Activated naive CD4-positive, alpha-beta T cell (primary cell): ENCODE measurements at places on chromosomes 13 and 19.

DNA sequence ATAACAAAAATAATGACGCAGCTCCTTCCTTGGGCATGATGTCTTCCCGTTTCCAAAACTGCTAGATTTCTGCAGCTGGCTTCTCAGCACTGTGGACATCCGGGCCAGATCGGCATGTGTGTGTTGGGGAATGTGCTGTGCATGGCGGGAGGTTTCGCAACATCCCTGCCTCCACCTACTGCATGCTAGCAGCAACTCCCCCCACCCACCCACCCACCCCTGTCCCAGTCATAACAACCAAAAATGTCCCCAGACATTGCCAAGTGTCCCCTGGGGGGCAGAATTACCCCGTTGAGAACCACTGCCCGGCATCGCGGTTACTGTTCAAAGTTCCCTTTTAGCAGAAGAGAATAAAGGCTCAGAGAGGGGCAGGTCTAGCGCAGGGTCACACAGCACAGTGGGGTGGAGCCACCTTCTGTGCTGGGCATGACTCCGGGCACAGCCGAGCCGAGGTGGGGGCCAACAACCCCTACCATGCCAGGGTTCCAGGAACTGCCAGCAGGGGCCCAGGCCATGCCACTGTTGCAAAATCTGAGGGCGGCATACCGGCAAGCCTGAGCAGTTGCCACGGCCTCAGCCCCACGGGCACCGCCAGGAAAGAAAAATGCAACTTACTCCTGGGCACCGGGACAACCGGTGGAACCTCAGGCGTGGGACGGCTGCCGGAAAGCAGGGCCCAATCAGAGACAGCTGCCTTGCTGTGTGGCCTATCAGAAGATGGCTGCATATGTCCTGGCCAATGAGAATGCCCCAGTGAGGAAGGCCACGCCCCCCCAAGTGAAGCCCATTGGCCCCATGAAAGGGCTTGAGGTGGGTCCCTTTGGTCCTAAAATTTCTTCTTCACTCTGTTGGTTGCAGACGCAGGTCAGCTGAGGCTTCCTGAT lies 22.5 kb upstream of the NFIC start:
- DNase-seq = no peak

DNA sequence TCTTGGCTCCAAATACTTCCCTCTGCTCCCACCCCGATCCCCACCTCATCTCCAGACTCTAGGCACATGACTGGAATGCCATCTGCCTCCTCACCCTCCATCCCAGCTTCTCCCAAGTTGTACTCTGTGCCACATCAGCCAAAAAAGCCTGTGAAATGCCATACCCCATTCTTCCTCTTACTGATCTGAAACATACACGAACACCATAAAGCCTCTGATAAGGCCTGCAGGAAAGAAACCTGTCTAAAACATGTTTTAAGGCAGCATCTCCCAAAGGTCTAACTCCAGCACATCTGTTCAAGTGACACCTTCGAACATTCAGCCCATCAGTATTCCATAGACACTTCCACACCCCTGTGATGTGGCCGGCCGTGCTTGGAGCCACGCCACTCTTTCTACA lies 5.6 kb downstream of the GRIK5 start:
- DNase-seq = no peak

DNA sequence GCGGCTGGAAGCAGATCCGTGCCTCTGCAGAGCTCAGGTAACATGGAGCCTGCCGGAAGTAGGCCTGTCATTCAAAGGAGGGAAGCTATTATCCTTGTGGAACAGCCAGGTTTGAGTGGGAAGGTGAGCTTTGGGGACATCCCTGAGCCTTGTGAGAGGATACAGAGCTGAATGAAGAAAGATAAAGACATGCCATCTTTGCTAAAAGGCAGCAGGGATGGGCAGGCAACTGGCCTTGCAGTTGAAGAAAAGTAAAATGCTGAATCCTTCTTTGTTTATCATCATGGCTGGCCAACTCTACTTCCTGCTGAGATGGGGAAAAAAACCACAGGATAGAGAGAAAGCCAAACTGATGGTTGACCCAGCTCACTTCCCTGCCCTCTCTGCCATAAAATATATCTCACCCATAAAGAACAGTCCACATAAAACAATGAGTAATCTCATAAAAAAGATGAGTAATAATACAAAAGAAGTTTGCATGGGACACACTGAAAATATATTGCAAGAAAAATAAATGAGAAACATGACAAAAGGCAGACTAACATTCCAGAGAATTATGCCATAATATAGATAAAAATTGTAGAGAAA lies 226.3 kb downstream of the DLEU7 start:
- DNase-seq = no peak

- no peak for DNase-seq
Measured at GRCh38 chr19:9309974-9310446, 372 bp upstream of the ZNF699 start.

DNA sequence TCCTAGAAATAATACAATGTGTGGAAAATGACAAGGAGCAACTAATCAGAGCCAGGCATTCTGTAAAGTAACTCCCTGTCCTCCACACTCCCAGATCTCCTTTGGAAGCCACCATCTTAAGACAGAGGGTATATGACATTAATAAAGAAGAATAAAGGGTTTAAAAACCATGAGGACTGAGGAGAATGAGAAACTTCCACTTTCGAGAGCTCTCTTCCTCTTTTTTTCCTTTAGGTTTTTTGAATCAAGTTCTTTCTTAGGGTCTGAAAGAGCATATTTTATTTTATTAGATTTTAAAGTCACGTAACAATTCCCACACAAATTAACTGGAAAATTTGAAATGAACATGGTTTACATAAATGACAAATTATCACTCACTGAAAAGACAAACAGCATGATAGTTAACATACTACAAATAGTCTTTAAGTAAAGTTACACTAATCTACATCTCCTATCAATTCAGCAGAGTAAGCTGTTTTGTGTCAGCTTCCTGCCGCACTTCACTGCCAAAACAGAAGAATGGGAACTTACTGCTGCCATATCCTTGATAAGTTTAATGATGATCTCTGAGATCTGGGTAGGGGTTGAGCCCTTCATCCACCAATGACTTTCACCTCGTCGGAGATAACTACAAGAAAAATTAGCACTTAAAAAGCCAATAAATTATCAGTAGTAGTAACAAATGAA lies 38.6 kb upstream of the FBXL3 start:
- no peak for DNase-seq

GRCh38 chr19:10612499-10613119 lies 12.7 kb upstream of the SLC44A2 start:
- DNase-seq = no peak

- DNase-seq = no peak
Measured at GRCh38 chr19:27922970-27923369, 1290.0 kb downstream of the UQCRFS1 start.

GRCh38 chr19:57269515-57270250 lies 10.6 kb upstream of the ZNF460 start:
- no peak for DNase-seq

- no peak for DNase-seq
Measured at GRCh38 chr19:32448026-32448425, 42.5 kb downstream of the DPY19L3 start.

GRCh38 chr13:23985060-23985459 lies 87.8 kb upstream of the C1QTNF9B start:
- DNase-seq = no peak

GRCh38 chr13:80101040-80101439 lies 239.9 kb downstream of the SPRY2 start:
- DNase-seq = no peak

- no peak for DNase-seq
Measured at GRCh38 chr13:74166261-74167004, 32.2 kb upstream of the KLF12 start.

GRCh38 chr19:13012690-13013608 lies 17.7 kb downstream of the NFIX start:
- DNase-seq = no peak

- DNase-seq = no peak
Measured at GRCh38 chr19:47176071-47176626, 45.5 kb downstream of the SAE1 start.
